ENCODE measurements at places on chromosomes 7 and 10.

- DNase-seq, result no peak
Observed at GRCh38 chr7:22051886-22052673, 106.4 kb upstream of the CDCA7L start.

- DNase-seq, result no peak
Observed at GRCh38 chr7:6384327-6384726, 63.4 kb downstream of the DAGLB start.

- no peak for DNase-seq
Observed at GRCh38 chr7:124768525-124768924, 2.9 kb upstream of the GPR37 start.

GRCh38 chr7:30237271-30237695, 47.1 kb upstream of the ZNRF2 start:
- DNase-seq, result no peak

- no peak for DNase-seq
Observed at GRCh38 chr7:36986511-36986933, 262.2 kb upstream of the AOAH start.

DNA sequence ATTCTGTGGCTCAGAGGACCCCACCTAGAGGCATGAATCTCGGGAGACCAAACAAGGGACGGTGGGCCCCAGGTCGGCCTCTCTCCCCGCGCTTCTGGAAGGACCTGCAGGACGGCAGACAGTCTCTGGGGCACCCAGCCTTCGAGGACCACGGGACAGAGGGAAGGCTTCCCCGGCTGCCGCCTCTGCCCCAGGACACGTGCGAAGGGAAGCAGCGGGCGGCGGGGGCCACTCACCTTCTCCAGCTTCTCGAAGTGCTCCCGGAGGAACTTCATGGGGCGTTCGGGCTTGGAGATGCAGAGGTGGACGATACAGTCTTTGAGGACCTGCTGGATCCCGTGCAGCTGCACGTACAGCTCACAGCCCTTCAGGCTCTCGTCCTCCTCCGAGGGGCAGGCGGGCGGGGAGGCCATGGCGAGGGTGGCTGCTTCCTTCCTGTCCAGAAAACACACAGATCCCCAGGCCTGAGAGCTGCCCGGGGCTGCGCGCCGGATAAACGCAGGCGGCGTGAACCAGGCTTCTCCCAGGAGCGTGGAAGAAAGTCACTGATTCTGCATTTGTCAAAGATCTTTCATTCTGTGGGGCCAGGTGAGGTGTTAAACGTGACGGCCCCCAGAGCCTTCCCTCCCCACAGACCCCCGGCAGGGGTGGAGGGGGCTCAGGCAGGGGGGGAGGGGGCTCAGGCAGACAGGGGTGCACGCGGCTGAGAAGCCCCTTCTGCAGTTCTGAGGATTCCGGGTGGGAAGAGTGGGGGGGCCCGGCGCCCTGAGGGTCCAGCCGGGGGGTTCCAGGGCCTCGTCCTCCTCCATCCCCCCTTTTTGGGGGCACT, 15.2 kb upstream of the DNAAF5 start:
- no peak for DNase-seq

GRCh38 chr7:151764056-151764920, 112.6 kb downstream of the PRKAG2 start:
- DNase-seq, result no peak
